Hepatic stellate cell (primary cell): ENCODE measurements at places on chromosomes 11 and 22.

GRCh38 chr22:49039625-49040024 is 788.0 kb downstream of the BRD1 start:
- no peak for DNase-seq

- DNase-seq, result no peak
Observed at GRCh38 chr11:130711193-130711592, 205.1 kb downstream of the SNX19 start.

DNA sequence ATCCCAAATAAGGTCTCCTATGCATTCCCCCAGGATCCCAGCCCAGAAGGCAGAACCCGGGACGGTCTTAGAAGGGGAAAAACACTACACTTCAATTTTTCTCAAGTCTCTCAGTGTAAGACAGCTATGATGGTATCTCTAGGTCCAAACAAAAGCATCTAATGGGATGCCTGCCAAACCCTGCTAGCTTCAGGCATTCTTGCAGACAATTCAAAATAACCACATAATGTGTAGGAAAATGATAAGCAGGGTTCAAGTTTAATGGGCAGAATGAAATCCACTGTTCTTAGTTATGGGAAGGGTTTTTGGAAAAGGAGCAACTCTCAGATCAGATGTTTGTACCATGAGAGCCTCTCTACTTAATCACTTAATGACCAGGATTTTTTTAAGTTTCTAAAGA is 119.8 kb upstream of the ANO1 start:
- DNase-seq, result no peak

DNA sequence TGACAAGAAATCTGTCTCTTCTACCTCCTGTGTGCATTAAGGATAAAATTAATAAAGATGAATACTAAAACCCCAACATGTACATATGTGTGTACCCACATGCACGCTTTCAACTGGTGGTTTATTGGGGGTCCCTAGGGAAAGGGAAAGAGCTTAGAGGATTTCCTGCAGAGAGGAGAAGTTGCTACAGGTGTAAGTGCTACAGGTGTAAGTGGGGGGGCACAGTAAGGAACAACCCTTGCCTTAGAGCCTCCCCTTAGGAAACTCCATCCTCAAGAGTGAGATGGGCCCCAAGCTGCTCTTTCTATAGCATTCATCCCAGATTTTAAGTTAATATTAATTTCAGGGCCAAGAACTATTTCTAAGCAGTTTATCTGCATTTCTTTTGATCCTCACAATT is 11.9 kb upstream of the ABCC8 start:
- DNase-seq, result no peak

DNA sequence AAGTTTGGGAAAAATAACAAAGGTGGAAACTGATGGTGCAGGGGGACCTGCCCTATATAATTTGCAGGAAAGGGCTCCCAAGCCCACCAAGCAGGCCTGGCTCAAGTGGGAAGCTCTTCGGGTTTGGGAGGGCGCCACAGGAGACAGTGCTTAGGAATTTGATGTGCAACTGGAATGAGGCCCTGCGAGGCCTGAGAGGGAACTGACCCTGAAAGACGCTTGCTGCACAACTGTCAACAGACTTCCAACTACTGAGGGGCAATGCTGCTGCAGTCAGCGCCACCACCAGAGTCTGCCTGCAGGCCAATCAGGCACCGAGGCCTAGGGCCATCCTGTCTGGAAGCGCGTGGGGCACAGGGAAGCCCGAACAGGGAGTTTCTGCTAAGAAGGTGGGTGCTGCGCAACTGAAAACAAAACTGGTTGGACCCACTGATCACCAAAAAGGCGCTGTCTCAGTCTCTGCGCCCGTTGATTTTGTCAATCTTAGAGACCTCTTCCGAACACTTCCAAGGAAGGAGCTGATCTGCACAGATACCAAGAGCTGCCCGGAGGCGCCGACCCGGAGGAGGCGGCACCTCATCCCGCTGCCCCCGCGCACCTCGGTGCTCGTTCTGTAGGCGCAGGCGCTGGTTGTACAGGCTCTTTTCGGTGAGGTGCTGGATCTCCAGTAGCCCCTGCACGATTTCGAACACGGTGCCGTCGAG is 667 bp downstream of the DGCR6L start:
- no peak for DNase-seq

- no peak for DNase-seq
Observed at GRCh38 chr11:12824281-12825041, 150.2 kb downstream of the TEAD1 start.

- no peak for DNase-seq
Observed at GRCh38 chr22:40491990-40492631, 121.7 kb downstream of the SGSM3 start.

- no peak for DNase-seq
Observed at GRCh38 chr11:6253197-6253596, 6.4 kb upstream of the CCKBR start.

DNA sequence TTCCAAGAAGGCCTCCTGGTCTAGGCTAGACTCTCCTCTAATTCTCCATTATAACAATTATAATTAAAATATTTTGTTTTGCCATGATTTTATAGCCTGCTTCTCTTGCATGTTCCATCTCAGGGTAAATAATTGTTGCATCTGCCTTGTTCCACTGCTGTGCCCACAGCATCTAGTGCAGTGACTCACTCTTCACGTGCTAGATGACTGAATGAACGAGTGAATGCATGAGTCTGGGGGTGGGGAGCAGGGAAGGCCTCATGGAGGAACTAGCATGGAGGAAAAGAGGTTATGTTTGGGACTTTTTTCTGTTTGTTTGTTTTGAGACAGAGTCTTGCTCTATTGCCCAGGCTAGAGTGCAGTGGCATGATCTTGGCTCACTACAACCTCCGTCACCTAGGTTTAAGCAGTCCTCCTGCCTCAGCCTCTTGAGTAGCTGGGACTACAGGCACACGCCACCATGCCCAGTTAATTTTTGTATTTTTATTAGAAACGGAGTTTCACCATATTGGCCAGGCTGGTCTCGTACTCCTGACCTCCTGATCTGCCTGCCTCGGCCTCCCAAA is 5.2 kb upstream of the OAF start:
- no peak for DNase-seq

DNA sequence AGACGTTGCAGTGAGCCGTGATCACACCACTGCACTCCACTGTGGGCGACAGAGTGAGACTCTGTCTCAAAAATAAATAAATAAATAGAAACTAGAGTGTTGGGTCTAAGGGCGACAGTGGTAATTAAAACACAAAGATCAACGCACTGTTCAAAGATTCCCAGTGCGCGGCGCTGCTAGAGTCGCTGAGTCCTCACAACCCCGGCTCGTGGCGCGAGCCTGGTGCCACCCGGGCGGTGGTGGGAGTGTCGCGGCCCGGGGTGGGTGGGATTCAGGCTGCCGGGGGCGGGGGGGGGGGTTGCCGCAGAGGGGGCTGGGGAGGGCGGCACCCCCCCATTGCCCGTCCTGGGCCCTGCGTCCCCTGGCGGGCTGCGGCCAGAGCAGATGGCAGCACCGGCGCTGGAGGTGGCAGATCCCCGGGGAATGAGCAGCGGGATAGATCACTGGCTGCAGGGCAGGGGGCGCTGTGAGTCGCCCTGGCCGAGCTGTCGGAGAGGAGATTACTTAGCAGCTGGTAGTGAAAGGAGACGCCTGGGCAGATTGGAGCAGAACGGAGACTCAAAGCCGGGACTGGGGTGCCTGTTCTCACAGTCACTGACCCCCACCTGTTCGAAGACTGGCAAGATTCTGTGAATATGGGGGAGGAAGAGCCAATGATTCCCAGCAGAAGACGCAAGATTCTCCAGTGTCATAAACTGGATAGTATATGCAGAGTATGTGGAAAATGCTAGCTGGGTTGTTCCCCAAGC is 30.2 kb upstream of the APOBEC3A start:
- DNase-seq, result peak; percentile 53

- DNase-seq, result no peak
Observed at GRCh38 chr11:134478611-134479010, 66.6 kb upstream of the B3GAT1 start.

DNA sequence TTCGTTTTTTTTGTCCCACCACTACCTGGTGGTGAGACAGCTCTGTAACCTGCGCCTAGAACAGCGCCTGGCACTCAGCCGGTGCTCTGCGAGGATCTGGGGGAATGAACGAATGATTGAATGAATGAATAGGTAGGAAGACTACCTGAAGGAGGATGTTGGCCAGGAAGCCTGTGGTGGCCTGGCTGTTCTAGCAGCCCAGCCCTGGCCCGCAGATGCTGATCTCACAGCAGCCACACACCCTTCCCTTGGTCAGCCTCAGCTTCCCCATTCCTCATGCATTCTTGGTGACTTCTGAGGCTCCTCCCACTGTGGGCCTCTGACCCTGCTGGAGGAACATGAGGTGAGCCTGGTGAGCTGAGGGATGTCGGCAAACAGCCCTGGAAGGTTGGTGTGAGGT is 3.7 kb downstream of the TRPM5 start:
- no peak for DNase-seq

DNA sequence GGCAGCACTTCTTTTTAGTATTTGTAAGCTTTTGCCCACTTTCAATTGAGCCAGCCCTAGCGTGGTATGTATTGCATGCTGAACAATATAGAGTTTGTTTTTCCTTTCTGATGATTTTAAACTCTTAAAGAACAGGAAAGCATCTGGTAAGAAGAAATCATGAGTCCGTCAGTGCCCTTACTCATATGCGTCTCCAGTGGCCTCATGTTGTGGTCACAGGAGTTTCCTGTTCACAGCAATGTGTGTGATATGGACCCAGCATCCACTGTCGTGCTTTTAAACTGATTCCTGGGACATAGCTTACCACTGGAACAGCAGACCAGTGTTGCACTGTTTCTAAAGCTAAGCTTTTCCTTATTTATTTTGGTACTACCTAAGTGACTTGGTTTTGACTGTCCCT is 40.1 kb downstream of the BID start:
- peak; percentile 79 for DNase-seq

GRCh38 chr11:6570691-6571427 is 32.6 kb downstream of the RRP8 start:
- no peak for DNase-seq

DNA sequence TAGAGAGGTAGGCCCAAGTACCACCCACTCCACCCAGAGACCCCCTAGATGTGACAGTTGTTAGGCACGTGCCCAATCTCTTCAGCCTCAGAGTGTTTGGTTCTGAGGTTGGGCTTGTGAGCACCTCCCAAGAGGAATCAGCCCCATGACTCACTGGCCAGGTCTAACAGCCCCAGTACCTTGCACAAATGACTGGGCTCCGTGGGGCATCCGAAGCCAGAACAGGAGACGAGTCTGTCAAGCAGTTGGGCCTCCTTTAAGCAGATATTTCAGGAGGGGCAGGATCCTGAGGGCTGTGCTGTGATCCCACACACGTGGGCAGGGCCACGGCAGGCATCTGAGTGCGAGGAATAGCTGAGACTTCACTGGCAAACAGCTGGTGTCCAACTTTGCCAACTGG is 29.1 kb upstream of the FGF19 start:
- DNase-seq, result no peak

- no peak for DNase-seq
Observed at GRCh38 chr11:118529584-118530175, 1.3 kb upstream of the TMEM25 start.

DNA sequence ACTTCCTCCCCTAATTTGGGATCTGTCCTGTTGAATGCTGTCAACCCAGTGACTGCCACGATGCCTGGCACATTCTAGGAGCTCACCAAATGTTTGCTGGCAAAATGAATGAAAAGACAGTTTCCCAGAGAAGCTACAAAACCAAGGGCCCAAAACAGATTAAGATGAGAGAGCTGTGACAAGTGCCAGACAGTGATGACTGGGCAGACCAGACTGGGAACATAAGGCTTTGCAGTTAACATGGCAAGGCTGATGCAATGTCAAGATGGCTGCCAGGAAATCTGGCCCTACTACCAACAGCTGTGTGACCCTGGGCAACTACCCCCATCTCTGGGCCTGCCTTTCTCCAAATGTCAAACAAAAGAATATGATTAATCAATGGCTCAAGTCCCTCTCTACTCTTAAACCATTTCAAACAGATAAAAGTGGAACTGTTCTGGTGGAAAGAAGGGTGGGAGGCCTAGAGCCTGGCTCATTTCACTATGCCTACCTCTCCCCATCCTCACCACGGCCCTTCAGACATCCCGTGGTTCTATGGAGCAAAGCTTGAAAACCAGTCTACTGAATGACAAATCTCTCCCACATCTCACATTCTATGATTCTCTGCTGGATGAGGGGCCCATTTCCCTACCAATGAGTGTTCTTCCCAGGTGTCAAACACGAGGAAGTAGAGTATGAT is 12.8 kb downstream of the AP1B1 start:
- DNase-seq, result no peak

GRCh38 chr11:73249304-73249703 is 22.8 kb upstream of the P2RY6 start:
- no peak for DNase-seq
